NCI-H1105 treated with DMSO at 0.1 percent for 48 hours (cell line): ENCODE measurements at places on chromosomes 4 and X.

DNA sequence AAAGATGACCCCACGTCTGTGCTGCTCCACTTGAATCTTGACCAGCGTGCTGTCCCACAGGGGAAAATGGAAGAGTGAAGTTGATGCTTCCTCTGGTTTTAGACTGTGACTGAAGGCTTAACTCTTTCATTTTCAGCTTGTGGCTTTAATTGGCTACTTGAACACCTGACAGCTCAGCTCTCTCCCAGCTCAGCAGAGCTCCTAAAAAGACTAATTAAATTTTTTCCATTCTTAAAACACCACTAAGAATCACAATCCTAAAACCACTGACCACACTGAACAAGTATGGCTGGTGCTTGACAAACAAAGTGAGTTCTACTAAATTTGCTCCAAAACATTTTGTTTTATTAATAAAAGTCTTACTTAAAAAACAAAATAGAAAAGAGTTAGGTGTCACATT lies 71.7 kb downstream of the SRPX start:
- DNase-seq, result no peak

DNA sequence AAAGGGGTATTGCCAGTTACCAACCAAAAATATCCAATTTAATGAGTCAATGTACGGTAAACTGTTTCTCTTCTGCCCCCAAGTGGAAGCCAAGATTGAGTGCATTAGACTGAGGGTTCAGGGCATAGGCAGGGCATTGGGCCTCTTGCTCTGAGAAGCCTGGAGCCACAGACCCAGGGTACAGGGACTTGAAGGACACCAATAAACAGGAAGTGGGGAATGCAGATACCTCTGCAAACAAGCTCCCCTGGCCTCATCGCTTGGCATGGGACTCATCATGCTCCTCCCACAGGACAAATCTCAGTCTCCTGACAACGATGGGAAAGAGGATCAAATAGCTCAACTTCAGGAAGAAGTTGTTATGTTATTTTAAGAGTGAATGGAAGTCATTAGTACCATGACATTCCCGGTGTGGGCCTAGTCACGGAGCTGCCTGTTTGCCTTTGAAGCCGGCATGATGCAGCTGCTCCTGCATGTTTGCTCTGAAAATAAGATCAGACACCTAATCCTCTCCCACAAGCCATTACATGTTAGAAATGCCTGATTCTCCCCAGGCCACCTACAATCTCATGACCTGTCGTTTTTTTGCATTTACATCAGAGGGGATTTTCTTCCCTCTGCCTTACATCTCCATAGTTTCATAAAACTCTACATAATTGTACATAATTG lies 224.2 kb downstream of the RCHY1 start:
- DNase-seq, result peak; percentile 90

DNA sequence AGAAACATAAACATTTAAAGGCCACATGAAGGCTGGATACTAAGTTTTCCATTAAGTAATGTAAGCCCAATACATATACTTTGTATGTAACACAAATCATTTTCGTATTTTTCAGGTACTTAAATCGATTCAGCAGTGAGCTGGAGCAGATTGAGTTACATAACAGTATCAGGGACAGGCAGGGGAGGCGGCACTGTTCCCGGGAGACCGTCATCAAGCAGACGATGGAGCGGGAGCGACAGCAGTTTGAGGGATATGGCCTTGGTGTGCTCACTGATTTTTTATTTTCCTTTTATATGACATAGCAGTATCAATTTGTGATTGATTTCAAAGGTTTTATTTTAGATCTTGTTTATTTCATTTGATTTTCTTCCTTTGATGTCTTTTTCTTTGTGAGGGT lies 20.7 kb downstream of the TMA16 start:
- DNase-seq, result no peak

GRCh38 chr4:8741513-8742226 lies 130.0 kb downstream of the HMX1 start:
- no peak for DNase-seq

- DNase-seq, result no peak
Observed at GRCh38 chr4:1491328-1492141, 85.3 kb upstream of the NKX1-1 start.

GRCh38 chr4:86981789-86982188 lies 47.0 kb downstream of the AFF1 start:
- DNase-seq, result no peak

DNA sequence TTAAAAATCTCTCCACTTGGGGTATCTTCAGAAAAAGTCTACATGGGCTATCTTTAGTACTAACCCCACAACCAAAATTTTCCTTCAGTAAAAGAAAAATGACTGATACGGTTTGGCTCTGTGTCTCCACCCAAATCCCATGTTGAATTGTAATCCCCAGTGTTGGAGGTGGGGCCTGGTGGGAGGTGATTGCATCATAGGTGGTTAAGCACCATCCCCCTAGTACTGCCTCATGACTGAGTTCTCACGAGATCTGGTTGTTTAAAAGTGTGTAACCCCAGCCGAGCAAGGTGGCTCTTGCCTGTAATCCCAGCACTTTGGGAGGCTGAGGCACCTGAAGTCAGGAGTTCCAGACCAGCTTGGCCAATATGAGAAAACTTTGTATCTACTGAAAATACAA lies 66.8 kb downstream of the USP46 start:
- no peak for DNase-seq

DNA sequence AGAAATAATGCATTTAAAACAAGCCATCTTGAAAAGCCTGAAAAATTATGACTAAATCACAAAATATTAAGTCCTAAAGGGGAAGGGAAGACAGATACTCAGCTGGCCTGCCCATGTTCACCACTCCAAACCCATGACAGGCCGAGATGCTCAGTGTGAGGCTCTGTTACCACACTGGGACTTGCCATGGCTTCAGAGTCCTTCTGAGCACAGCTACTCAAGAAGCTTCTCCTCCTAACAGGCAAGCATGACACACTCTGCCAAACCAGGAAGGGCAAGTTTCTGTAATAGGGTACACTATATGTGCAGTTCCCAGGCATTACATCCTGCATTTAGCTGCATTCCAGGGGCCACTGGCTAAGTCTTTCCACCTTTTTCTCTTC lies 34.0 kb upstream of the CYBB start:
- DNase-seq, result no peak

DNA sequence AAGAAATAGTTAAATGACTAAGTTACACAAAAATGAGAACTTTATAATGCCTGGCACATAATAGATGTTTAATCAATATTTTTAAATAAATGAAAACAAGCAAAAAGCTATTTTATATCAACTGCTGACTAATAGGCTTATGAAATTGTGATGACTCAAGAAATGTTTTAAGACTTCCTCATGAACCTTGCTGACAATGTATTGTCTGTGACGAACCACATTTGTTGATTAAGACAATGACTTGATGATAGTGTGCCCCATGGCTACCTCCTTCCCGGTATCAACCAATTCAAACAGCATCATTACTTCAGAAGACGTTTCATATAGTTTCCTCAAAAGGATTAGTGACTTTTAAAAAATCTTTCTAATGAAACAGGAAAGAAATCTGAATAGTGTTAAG lies 7.9 kb downstream of the CXCL6 start:
- no peak for DNase-seq

DNA sequence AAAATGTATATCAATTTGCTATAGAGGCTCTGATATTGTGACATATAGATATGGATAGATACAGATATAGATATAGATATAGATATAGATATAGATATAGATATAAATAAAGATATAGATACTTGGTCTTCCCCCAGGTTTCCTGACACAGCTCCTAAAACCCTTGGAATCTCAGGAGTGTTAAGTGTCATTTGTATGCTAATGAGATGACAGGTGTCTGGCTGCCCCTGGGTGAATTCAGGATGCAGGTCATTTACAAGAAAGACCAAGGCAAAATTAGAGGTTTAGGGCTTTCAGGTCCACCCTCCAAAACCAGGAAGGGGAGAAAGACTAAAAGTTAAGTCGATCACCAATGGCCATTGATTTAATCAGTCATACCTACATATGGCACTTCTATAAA lies 1034.8 kb downstream of the PDHA2 start:
- no peak for DNase-seq

GRCh38 chr4:54941994-54942552 lies 183.3 kb downstream of the KDR start:
- peak; percentile 51 for DNase-seq

- no peak for DNase-seq
Observed at GRCh38 chr4:107133965-107134653, 98.0 kb upstream of the DKK2 start.

- no peak for DNase-seq
Observed at GRCh38 chrX:17086317-17086716, 139.9 kb downstream of the REPS2 start.

DNA sequence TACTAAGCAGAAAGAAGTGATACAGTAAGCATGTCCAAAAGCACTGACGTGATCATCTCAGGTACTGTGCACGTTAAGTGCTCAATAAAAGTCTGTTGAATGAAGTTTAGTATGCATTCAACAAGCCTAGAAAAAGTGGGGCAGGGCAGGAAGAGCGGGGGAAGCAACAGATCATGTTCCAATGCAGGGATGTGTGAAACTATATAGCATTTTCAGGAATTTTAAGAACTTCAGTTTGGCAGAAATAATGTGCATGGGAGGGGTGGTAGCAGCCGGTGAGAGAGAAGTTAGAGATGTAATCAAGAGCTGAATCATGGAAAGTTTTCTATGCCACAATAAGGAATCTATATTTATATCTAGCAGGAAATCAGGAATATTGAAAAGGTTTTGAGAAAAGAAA lies 19.2 kb upstream of the CCNA2 start:
- DNase-seq, result no peak

- no peak for DNase-seq
Observed at GRCh38 chrX:2863646-2864045, 34.9 kb downstream of the GYG2 start.

- no peak for DNase-seq
Observed at GRCh38 chr4:107317611-107318010, 281.5 kb upstream of the DKK2 start.

GRCh38 chr4:72761368-72762038 lies 192.5 kb upstream of the ADAMTS3 start:
- no peak for DNase-seq

- no peak for DNase-seq
Observed at GRCh38 chrX:78327370-78328086, at the start of gene CYSLTR1. Gene CYSLTR1 (minus strand): TSS chrX:78327611. CDS start chrX:78273746, 53,865 bp downstream.

DNA sequence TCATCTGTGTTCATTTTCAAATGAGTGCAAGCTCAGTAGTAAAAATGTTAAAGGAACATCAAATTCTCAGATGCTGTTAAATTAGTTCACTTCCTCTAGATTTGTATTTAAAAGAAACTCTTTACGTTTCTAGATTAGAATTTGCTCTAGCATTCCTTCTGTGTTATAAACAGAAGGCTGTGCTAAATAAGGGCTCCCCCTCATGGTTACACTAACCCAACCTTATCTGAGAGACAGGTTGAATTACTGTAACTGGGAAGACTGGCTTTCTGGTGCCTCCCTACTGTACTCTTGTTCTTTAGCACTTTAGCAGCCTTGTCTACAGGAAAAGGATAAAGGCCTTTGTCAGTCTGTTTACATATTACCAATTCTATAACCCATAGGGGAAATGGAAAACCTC lies 56.8 kb downstream of the RXFP1 start:
- DNase-seq, result no peak

- no peak for DNase-seq
Observed at GRCh38 chr4:38082424-38083385, 122.5 kb downstream of the PTTG2 start.

GRCh38 chrX:34058005-34058404 lies 74.1 kb downstream of the FAM47A start:
- no peak for DNase-seq

- no peak for DNase-seq
Observed at GRCh38 chrX:53039236-53039635, 9.4 kb upstream of the GPR173 start.

GRCh38 chr4:173317004-173317403 lies 17.2 kb downstream of the HMGB2 start:
- no peak for DNase-seq

DNA sequence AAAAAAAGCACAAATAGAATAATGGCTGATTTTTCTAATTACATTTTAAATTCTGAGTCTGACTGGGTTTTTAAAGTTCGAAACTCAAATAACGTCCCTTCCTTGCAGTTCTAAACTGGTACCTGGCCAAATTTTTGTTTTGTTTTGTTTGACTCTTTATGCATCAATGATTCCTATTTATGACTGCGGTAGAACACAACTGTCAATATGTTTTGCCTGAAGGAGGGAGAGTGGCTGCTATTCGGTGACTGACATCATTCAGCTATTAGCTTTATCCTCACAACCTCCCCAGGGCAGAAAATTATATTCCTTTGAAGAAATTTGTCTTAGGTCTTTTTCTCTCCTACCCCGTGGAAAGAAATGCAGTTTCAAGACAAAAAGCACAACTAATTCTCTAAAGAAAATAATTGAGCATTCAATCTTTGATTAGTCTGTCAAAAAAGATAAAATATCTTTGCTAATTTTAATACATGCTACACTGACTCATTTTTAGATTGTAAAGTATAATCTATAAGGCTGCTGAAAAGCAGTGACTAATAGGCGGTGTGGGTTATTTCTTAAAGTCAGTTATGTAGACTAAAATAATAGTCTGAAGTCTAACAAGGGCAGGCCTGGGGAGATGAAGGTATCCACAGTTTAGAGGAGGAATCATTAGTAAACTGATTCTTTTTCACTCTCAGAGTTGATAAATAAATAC lies 61.9 kb downstream of the TMEM150C start:
- peak; percentile 82 for DNase-seq

DNA sequence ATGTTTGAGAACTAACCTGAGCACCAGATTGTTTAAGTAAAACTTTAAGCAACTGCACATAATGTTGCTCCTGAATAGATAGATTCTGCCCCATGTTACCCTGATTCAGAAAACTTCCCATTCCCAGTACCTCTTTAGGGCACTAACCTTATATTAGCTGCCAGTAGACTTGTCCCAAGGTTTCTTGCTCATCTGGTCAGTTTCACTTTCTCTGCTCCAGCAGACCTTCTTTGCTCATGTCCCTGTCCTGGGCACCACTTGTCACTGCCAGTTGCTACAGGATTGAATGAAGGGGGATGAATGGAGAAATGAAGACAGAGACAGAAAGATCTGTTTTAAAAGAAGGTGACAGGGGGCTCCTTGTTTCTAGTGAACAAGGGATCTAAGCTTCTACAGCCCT lies 65.2 kb upstream of the UGT2B10 start:
- DNase-seq, result no peak

- DNase-seq, result no peak
Observed at GRCh38 chr4:37232315-37232714, 12.2 kb upstream of the NWD2 start.

DNA sequence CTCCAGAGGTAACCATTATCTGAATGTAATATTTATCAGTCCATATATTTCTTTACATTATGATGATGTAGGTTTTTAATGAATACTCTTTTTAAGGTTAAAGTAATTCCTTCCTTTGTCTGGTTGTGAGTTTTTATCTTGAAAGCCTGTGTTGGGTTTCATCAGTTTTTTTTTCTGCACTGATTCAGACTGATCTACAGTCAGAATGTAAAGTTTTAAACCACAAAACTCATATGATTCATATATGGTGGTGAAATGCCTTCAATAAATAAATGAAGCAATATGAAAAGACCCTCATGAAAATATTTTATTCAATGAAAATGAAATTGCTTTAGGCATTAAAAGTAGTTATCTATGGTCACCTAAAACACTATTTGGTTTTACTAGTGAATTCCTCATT lies 47.1 kb downstream of the SORBS2 start:
- no peak for DNase-seq

- DNase-seq, result no peak
Observed at GRCh38 chrX:113048480-113048879, 207.8 kb upstream of the AMOT start.
